Colonic mucosa (tissue), 4 donors: ENCODE measurements at places on chromosomes 13 and 19.

DNA sequence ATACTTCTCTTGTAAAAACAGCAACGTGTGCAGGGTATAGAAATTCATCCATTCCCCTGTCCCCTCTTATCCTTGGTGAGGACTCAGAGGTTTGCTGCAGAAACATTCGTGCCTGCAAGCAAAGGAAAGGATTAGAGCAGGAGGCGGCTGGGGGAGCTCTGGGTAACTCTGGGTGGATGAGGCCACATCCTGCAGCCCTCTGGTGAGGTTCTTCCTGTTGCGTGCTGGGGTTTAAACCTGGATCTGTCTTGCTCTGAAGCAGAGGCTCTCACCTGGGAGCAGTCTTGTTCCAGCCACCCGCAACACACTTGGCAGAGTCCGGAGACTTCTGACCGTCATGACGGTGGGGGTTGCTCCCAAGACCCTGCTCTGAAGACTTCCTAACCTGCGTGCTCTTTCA is 69.2 kb downstream of the ATP11A start:
- H3K36me3 ChIP-seq = no peaks in the 10 kb centered on the region
- no peak overlapping the region for H3K4me3 ChIP-seq
- no peaks in the 10 kb centered on the region for H3K4me1 ChIP-seq
- no peaks in the 10 kb centered on the region for H3K27me3 ChIP-seq
- no peak for DNase-seq

DNA sequence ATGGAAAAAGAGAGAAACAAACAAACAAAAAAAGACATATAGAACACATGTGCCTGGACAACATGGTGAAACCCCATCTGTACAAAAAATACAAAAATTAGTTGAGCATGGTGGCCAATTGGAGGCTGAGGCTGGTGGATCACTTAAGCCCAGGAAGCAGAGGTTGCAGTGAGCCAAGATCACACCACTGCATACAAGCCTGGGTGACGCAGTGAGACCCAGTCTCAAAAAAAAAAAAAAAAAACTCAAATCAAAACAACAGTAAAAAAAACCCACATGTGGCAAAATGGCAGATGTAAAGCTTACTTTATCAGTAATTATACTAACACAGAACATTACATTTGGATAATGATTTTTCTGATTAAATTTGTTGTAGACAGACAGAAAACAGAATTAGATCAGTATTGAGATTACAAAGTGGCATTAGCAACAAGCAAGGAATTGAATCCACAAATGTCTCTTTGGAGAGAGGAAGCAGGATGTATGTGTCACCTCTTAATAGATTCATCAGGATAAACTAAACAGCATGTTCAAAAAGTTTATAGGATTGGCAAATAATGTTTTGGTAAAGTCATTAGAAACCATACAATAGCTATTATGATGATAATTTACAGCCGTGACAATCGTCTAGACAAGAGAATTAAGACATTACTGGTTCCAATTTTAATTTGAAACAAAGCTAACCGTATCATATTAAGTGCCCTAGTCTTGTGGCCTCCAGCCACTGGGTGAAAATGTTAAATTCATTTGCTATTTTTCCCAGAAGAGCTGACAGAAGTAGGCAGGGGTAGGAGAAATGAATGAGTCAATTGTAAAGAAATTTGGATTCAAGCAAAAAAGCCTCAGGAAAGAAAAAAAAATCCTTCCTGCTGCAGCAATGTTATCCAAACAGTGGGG is 206.0 kb downstream of the FGF14 start:
- H3K4me3 ChIP-seq = no peak overlapping the region
- no peaks in the 10 kb centered on the region for H3K4me1 ChIP-seq
- H3K27ac ChIP-seq = no peak overlapping the region
- no peak for DNase-seq
- no peaks in the 10 kb centered on the region for H3K36me3 ChIP-seq

DNA sequence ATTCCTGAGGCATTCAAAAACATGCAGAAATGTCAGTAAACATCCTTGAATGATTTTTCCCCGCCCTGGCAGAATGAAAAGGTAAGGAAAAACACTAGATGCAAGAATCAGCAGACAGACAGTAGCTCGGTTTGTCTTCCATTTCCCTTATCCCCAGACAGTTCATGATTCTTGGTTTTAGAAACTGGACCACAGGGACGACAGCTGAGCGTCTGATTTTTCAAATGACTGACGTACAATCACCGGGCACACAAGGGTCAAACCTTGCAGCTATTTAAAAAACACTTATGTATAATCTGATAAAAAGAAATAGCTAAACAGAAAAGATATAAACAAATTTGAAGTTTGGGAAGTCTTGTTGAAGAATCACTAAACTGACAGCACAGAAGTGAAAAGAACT is 47.1 kb downstream of the DCLK1 start:
- H3K27me3 ChIP-seq = no peaks in the 10 kb centered on the region
- H3K4me3 ChIP-seq = no peak overlapping the region
- no peaks in the 10 kb centered on the region for H3K36me3 ChIP-seq
- no peaks in the 10 kb centered on the region for H3K4me1 ChIP-seq
- DNase-seq = no peak

DNA sequence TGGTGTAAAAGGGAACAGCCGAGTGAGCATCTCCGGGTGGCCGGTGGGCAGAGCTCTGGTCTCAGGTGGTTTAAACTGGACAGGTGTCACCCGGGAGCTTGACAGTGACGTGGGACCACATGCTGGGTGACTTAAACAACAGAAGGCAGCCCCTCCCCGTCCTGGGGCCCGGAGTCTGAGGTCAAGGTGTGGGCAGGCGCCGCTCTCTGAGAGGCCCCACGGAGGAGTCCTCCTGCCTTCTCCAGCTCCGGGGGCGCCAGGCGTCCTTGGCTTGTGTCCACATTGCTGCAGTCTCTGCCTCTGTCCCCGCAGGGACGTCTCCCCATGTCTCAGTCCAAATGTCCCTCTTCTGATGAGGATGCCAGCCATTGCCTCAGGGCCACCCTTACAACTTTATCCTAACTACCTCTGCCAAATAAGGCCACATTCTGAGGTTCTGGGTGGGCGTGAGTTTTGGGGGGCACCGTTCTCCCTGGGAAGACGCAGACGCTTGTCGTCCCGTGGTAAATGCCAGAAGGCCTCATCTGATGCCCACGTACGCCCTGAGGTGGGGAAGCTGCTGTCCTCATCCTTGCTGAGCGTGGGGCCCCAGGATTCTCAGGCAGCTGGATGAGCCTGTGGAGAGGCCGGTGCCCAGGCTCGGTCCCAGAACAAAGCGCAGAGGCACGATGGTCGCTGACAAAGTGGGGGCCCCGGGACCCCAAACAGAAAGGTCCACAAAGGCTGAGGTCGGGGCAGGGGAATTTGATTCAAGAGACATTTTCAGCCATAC is 12.9 kb downstream of the GZMM start:
- H3K36me3 ChIP-seq = no peaks in the 10 kb centered on the region
- H3K4me3 ChIP-seq = no peak overlapping the region
- no peaks in the 10 kb centered on the region for H3K4me1 ChIP-seq
- no peak for DNase-seq

DNA sequence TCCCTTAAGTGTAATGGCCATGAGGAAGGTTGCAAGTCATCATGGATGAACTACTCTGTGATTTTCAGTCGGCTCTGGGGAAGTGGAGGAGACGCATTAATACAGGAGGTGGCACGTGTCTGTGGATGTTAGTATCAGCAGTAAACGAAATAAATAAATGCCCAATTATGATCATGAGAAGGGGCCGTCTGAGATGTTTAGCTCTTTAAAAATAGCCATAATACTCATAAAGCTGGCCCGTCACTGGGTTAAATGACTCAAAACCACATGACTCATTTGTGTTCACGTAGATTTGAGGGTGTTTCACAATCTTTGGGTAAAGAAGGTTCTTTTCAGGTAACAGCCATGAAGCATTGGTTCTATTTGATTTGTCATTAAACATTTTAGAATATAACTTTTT is 620.6 kb downstream of the GPC6 start:
- no peaks in the 10 kb centered on the region for H3K27me3 ChIP-seq
- H3K36me3 ChIP-seq = no peaks in the 10 kb centered on the region
- H3K4me3 ChIP-seq = no peak overlapping the region
- H3K27ac ChIP-seq = no peak overlapping the region

DNA sequence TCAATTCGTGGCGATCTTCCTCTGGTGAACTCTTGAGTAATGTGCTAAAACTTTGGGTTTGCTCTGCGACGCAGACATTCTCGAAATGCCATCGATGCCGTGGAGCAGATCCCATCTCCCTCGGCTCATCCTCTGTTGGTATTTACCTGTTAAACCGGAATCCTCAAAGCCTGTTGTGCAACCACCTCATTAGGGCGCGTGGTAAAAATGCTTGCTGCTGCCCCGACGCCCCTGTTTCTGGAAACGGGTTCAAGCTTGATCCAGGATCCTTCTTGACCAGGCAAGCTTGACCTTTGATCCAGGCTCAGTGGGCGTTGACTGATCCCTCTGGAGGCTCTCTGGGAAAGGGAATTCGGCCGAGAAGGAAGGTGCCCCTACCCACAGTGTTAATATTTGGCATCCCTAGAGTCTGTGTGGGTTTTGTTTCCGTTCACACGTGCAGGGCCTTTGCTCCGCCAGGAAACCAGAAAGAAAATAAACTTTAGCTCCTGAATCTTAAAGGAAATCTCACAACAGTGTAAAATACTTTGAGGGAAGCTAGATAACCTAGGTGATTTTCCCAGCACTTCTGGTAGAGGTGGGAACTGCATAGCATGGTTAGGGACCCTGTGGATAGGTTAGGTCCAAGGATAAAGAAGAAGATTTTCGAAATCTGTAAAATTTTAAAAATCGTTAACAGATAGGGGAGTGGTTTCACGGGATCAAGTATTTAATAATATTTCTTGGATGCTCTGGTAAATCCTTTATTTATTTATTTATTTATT is 1.1 kb downstream of the LSM14A start:
- no peaks in the 10 kb centered on the region for H3K27me3 ChIP-seq
- no peaks in the 10 kb centered on the region for H3K36me3 ChIP-seq

DNA sequence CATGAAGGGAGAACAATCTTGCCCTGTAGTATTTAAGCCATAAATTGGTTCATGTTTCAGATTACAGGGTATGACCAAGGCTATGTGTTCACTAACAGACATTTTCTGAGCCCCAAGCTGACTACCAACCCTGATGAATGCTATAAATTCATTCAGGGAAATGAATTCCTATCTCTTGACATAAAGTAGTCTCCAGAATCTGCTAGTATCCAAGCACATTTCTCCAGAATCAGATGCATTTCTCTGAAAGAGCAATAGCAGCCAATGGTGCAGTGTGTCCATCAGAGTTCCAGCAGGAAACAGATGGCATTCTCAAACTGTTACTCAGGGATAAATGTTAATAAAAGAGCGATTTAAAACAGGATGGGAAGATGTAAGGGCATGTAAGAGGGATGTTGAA is 226.4 kb downstream of the COG6 start:
- H3K4me1 ChIP-seq = no peaks in the 10 kb centered on the region
- H3K27ac ChIP-seq = no peak overlapping the region
- H3K36me3 ChIP-seq = no peaks in the 10 kb centered on the region
- no peaks in the 10 kb centered on the region for H3K27me3 ChIP-seq

GRCh38 chr13:20969182-20969581 is 66.6 kb upstream of the XPO4 start:
- no peaks in the 10 kb centered on the region for H3K36me3 ChIP-seq
- H3K27ac ChIP-seq = no peak overlapping the region
- H3K4me1 ChIP-seq = no peaks in the 10 kb centered on the region

- peaks cover 29% of the 10 kb centered on the region for H3K27me3 ChIP-seq
- H3K36me3 ChIP-seq = no peaks in the 10 kb centered on the region
- H3K27ac ChIP-seq = no peak overlapping the region
These were observed 1.6 kb downstream of the TTYH1 start for GRCh38 chr19:54416695-54417491.

DNA sequence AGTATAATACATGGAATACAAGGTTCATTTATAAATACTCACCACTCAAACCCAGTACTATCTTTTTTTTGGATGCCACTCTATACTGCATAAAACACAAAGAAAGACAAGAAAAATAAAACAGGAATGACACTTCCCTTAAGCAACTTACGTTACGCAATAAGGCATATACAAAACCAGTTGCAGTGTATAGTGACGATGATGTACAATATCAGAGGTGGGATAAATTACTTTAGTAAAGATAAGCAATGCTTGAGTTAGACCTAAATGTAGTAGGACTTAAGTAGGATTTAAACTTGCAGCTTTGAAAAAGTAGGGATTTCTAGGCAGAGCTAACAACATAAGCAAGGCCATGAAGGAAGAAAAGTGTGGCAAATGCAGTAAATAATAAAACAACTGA is 374.9 kb downstream of the SPRY2 start:
- DNase-seq = no peak
- H3K27ac ChIP-seq = no peak overlapping the region
- no peaks in the 10 kb centered on the region for H3K36me3 ChIP-seq
- H3K27me3 ChIP-seq = no peaks in the 10 kb centered on the region
- H3K4me3 ChIP-seq = no peak overlapping the region

DNA sequence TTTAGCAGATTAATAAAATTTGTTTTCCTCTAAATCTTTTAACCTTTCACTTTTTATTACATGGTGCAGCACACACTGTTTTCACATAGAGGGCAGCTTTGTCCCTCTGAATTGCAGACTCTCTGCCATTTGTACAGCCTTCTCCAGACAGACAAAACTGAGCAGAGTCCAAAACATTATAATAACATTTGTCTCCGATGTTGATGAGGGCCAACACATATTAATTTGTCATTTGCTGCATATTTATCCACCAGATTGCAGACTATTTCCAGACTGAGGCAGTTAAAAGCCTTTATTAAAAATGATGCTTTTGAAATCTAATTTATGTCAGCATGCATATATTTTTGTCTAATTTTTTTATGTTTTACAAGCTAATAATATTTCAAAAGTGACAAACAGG is 1251.9 kb upstream of the SLC10A2 start:
- no peak overlapping the region for H3K27ac ChIP-seq
- DNase-seq = no peak
- H3K27me3 ChIP-seq = no peaks in the 10 kb centered on the region
- H3K4me1 ChIP-seq = no peaks in the 10 kb centered on the region
- H3K4me3 ChIP-seq = no peak overlapping the region

- no peak overlapping the region for H3K4me3 ChIP-seq
- no peaks in the 10 kb centered on the region for H3K27me3 ChIP-seq
- H3K36me3 ChIP-seq = no peaks in the 10 kb centered on the region
- peak overlapping the region; percentile 27 for H3K27ac ChIP-seq
These were observed 36.2 kb upstream of the SLC46A3 start for GRCh38 chr13:28754698-28755545.
